AG09309 (cell line): ENCODE measurements at places on chromosomes 16 and 17.

DNA sequence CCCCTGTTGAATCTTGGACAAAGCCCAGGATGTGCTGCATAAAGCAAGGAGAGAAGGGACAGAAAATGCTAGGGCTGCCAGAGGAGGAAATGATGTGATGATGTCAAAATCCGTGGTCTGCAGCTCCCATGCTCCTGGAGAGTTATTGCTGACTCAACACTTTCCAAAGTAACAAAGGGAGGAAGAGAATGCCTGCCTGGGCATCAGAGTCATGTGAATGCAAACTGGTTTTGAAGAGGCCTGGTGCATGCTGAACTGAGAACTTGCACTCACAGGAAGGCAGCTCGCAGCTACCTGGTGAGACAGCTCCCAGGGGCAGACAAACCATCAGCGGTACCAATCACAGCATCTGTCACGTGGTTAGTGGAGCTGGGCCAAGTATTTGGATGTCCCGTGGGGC is 2.8 kb downstream of the MARVELD3 start:
- DNase-seq: no peak

DNA sequence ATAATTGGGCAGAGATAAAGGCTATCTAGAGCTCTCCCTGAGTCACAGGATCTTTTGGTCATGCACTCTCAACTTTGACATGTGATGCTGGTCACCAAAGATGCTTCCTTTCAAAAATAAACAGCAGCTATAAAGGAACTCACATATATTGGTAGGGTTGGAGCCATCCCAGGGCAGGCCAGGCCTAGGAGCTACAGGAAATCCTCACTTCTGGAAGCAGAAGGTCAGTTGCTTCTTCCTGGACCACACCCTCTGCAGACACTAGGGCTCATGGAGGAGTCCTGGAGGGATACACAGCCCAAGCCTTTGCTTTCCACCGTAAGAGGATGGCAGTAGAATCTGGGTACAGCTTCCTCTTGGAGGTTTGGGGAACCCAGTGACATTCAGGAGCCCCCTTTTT is 24.6 kb downstream of the SOST start:
- DNase-seq: no peak

DNA sequence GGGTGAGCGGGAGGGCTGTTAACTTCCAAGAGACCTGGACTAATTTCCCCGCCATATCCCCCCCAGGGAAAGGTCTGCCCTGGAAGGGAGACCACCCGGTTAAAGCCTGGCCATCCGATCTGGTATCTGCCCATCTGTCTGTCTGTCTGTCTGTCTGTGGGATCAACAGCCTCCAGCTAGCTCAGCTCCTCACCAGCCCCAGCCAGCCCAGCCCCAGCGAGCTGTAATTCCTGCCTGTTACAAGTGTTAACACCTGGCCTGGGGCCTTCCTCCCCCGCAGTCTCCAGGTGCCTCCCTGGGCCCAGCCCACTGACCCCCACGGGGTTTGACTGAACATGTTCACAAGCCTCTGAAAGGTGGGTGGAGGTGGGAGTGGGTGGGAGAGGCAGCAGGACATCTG is 4.0 kb downstream of the WNT3 start:
- no peak for DNase-seq

DNA sequence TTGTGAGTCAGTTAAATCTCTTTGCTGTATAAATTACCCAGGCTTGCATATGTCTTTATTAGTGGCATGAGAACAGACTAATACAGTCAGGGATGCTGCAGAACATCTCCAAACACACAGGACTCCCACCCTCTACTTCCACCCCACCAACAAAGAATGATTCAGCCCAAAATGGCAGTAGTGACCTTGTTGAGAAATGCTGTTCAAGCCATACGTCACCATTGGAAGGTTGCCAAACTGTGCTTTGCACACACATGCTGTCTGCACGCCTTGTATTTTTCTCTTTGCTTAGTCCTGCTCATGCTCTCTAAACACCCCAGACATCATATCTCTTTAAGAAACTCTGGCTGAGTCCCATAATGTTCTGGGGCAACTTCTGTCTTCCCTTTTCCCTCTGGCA is 589.6 kb downstream of the WWOX start:
- DNase-seq: no peak

DNA sequence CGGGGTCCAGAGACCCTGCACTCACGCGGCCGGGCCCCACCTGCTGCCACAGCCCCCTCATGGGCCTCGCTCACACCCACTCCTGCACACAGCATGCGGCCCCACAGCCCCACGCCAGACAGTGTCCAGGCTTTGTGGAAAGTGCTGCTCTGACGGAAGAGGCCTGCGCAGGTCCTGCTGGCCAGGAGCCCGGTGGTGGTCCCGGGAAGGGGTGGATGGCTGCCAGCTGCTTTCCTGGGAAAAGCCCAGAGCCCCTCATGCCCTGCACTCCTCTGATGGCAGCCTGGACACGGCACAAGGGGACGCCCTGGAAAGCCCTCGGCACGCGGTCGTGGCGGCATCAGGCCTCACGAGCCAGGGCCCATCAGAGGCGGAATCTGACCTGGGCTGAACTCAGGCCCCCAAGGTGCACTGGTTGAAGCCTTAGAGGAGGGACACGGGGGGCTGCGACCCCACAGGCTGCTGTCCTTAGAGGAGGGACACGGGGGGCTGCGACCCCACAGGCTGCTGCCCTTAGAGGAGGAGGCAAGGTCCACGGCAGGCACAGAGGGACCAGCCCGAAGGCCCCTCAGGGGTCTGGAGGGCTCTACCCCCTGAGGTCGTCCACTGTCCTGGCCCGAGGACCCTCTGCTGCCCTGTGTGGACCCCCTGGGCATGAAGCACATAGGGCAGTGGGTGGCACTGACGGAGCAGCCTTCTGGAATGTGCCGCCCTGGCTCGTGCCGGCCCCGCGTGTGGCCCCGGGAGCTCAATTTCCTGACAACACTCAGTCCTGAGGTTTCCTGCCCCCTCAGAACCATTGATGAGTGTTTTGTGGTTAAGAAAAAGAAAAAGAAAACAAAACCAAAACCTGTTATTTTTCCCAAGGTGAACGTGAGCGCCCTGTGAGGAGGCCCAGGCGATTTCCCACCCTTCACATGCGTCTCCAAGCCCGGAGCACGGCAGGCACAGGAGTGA is 22.1 kb downstream of the SOX8 start:
- DNase-seq: no peak

- no peak for DNase-seq
Observed at GRCh38 chr16:66923866-66924265, 1.5 kb downstream of the RRAD start.

GRCh38 chr16:27505297-27506236 is 44.1 kb downstream of the GTF3C1 start:
- DNase-seq: no peak

DNA sequence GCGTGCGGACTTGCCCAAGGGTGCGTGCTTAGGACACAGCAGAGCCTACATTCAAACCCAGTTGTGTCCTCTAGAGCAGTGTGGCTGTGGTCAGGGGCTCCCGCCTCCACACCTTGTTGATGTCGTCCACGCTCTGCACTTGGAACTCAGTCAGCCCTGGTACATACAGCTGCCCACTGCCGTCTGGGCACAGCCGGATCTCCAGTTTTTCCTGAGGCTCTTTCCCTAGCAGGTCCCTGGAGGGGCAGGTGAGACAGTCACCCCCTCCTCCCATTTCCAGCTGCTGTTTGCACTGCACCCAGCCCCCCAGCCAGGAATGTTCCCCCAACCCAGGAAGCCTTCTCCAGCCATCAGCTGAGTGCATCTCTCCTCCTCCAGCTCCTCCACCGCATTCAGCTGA is 25.7 kb downstream of the KATNB1 start:
- no peak for DNase-seq
